Inflammatory macrophage treated with lipopolysaccharide for 4 hours (primary cell): ENCODE measurements at places on chromosomes 1 and 21.

DNA sequence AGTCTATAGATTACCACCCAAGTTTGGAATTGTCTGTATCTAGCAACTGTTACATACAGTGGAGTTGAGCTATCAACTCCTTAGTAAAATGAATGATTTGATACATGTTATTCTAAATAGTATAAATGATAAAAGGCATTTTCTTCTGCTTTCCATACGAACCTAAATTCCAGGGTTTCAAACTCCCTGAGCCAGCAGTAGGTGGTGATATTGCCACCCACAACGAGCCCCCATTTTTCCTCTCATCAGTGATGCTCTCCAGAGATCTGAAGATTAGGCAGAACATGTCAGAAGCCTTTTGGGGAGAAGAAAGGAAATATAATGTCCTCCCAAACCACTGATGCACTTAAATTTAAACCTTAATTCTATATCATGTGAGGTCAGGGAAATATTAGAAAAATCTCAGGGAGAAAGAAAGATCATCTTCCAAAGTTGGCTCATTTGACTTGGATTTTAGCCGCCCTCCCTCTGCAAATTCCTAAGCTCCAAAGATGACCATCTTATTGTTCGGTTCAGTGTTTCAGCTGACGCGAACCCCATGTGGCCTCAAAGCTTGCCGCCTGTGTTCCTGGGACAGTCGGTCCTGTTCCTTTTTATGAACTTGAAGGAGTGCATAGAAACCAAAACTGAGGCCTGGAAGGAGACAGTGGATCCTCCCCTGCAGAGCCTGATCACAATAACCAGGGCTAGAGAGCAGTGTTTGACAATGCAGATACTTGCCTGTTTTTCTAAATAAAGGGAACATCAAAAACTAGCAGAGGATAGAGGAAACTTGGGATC lies 2.3 kb downstream of the EVA1C start:
- no peak for DNase-seq

- no peak for DNase-seq
Measured at GRCh38 chr1:216049741-216050430, 373.4 kb downstream of the USH2A start.

DNA sequence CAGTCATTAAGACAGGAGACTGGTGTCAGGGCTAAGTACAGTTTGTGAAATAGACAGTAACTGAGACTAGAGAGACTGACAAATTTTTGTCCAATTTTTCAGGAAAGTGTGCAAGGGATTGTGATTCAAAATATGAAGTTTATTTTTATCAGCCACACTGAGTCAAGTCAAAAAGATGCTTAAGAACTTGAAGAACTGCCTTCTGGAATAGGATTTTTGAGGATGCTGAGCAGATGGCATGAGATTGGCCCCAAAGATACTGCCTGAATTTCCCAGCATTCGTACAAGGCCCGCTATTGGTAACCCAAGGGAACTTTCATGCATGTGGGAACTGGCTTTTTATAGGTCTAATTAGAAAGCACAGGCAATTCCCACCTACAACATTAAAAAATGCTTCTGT lies 610.0 kb downstream of the LMO4 start:
- no peak for DNase-seq

GRCh38 chr1:204136814-204137213 lies 15.0 kb downstream of the ETNK2 start:
- no peak for DNase-seq

- DNase-seq: no peak
Measured at GRCh38 chr1:26740952-26741351, 45.1 kb downstream of the ARID1A start.
